ENCODE measurements at places on chromosomes 1 and 21.
A peak's percentile ranks its signal among the peaks of the same experiment; 100 is the strongest.

DNA sequence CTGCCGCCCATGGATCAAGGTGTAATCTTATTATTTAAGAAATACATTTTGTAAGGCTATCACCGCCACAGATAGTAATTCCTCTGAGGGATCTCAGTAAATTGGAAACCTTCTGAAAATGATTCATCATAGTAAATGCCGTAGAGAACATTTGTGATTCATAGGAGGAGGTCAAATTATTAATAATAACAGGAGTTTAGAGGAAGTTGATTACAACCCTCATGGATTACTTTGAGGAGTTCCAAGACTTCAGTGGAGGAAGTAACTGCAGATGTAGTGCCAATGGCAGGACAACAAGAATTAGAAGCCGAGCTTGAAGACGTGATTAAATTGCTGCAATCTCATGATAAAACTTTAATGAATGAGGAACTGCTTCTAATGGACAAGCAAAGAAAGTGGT lies 280.1 kb downstream of the PTPRC start:
- no peak for DNase-seq

DNA sequence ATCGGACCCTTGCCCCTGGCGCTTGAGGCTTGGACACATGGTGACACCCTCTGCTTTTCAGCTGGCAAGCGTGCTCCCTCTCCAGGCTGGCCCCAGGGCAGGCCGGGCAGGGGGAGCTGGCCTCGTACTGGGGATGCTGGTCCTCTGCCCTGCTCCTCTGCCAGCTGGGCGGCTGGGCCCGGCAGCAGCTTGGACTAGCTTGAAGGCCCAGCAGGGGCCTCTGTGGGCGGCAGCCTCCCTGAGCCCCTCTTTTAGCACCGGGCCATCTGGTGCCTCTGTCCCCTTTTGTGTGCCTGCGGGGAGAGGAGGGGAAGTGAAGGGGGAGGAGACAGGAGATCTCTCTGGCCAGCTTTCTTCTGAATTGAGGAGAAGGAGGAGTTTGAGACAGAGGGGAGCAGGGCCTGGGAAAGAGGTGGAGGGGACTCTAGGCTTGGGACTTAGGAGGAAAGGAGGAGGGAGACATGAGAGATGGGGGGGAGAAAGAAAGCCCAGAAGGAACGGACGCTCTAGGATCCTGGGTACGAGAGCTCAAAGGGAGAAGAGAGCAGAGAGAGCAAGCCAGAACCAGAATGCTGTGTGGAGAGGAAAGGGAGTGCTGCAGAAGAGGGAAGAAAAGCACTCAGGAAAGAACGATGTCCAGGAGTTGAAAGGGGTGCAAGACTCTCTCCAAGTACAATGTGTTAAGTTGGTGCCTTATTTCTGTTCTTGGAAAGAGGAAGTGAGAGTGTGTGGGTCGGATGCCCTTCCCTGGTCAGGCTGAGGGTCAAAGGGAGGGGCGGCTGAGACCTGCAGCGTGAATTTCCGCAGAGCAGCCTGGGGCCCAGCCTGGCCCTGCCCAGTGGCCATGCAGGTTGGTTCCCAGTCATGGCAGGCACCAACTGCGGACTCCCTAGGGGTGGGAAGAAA lies 40.3 kb downstream of the IER5 start:
- DNase-seq = no peak

DNA sequence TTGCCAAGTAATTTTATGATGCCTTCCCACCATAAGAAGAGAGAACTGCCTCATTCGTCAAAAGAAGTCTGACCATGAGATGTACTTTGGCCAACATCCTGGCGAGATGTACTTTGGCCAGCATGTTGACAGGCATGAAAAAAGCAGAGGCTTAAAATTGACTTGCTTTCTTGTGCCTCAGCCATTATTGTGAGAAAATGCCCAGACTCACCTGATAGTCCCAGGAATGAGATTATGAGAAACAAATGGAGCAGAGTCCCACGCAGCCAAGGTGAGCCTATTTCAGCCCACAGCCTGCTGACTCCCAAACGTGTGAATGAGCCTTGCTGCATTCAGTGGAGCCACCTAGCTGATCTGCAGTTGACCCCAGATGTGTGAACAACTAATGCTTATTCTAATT lies 43.5 kb upstream of the ZNF644 start:
- no peak for DNase-seq

DNA sequence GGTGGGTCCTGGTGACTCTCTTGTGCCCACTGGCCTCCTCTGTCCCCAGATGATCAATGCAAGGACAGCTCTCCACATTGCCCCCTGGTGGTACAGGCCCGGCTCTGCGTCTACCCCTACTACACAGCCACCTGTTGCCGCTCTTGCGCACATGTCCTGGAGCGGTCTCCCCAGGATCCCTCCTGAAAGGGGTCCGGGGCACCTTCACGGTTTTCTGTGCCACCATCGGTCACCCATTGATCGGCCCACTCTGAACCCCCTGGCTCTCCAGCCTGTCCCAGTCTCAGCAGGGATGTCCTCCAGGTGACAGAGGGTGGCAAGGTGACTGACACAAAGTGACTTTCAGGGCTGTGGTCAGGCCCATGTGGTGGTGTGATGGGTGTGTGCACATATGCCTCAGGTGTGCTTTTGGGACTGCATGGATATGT lies 10.8 kb downstream of the ADAMTSL4 start:
- DNase-seq = no peak

DNA sequence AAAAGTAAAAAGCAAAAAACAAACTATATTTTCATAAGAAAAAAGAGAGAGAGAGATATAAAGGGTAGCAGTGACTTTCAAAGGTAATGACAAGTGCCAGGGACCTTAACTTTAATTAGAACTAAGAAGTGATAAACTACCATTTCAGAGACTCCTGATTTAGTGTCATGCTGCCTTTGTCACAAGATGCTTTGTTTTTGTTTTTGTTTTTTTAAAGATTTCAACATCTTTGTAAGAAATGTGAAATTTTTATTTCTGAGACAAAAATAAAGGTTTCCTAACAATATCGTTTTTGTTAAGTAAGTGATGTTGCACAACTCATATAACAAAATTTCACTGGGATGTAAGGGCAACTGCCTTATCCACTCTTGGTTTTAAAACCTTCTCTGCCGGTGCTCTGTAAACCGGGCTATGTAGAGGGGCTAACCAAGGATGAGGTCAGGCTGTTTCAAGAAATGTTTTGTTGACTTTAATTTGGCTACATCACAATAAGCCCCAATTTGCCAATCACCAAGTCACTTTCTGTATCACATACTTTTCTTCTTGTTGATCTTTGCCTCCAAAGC lies 35.2 kb upstream of the SYT2 start:
- no peak for DNase-seq

DNA sequence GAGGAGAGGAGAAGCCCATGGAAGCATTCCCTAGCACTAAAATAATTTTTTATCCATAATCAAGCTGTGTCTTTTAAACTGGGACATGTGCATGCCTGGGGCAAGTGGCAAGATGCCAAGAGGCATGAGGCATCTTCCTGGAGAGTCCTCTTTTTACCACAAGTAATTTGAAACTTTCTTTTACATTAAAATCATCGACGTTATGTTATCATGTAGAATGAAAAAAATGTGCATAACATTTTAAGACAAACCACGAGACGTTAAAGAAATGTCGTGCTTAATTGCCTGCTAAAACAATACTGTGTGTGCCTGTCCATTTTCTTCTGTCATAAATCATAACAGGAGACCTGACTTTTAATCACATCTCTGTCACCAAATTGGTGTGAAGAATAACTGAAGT lies 1.5 kb downstream of the STYXL2 start:
- DNase-seq = no peak

DNA sequence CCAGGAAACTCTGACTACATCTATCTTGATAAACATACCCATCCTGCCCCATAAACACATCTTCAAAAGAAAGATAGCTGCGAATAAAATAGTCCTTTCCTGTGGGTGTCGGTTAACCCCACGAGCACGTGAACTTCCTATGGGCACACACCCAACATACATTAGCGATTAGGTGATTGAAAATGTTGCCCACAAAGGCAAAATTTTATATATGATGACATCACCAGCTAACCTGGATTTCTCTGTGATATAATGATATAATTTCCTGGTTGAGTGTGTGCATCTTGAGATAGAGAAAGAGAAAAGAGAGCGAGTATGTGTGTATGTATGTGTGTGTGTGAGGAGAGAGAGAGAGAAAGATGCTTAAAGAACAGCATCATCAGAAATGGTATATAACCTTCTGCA lies 296.1 kb downstream of the PTPRC start:
- DNase-seq = no peak

GRCh38 chr21:35023396-35024070 lies 25.6 kb downstream of the RUNX1 start:
- DNase-seq = no peak

DNA sequence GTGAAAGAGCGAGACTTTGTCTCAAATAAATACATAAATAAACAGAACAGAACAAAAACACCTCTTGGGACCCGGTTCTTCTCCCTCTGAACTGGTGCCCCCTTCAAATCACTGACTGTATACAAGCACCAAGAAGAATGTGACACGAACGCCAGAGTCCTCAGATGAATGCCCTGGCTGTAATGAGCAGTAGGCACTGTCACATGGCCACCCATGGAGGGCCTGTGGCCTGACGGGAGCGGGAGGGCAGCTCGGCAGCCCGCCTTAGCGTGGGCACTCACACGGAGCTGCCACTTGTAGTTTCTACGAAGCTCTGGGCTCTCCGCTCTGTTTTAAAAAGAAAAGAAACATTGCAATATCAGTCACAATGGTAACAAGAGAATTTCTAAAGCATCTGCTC lies 146.0 kb downstream of the PEX14 start:
- no peak for DNase-seq

DNA sequence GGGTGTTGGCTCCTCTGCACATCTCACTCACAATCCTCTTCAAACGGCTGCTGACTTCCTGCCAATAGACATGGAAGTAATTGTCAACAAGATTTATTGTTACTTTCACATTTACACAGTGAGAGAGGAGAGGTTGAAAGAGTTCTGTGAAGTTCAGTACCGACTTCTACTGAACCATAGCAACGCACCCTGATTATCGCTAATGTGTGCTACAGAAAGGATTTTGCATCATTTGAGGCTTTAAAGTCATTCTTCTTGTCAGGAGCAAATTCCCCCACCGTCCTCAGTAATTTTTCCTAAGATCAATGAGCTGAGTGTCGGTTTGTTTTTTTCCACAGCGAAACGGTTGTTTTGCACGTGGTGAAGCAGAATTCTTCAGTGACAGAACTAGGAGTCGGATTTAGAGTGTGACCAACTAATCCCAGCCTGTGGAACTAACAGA lies 361.0 kb downstream of the ADGRL2 start:
- DNase-seq = peak; percentile 26

GRCh38 chr1:55337801-55338447 lies 122.8 kb upstream of the USP24 start:
- DNase-seq = peak; percentile 16

GRCh38 chr1:54367613-54368012 lies 38.6 kb downstream of the SSBP3 start:
- DNase-seq = no peak

DNA sequence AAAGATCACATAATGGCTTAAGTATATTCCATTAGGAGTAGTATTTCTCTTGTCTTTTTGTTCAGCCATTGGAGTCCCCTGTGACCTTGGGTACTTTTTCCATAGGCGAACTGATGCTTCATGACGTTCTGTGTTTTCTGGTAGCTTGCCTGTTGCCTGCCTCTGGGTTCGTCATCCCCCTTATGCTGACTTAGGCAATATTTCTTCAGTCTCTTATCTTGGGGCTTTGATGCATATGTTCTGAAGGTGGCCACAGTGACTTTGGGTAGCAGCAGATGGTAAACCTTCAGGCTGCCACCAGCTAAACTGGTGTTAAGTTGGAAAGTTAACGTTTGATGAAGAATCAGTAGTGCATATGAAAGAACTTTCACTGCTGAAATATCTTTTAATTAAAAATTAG lies 170.2 kb downstream of the RPS6KC1 start:
- DNase-seq = no peak

GRCh38 chr1:239662950-239663349 lies 276.6 kb downstream of the CHRM3 start:
- DNase-seq = no peak

DNA sequence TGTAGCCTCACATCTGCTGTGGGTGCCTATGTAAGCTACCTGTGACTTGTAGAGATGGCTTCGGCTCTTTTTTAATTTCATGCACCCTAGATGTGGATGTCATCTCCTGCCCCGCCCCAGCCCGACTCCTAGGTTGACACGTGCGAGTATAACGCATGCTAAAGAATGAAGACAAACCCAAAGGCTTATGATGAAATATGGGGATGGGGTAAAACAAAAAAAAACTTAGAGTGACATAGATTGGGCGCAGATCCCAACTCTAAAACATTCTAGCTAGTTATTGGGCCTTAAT lies 613 bp upstream of the ERO1B start:
- DNase-seq = no peak
